ENCODE measurements at places on chromosomes 6 and 20. TPM values are rescaled to one million over a fixed set of nuclear protein-coding genes. Genes with fewer than 3 reads are reported as not detected.
A peak's percentile ranks its signal among the peaks of the same experiment; 100 is the strongest.

DNA sequence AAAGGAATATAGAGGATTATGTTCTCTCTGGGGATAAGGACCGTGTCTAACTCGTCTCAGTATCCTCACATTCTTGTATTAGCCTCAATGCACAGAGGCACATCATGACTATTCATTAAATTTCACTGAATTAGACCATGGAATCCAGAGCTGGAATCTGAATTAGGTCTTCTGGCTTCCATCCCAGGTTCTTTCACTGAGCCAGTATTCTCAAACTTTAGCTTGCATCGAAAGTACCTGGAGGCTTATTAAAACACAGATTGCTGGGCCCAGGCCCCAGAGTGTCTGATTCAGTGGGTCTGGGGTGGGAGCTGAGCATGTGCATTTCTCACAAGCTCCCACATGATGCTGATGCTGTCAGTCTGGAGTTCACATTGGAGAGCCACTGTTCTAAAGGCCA, 142.0 kb downstream of the UST start:
- H3K27ac ChIP-seq: peak overlapping the region; percentile 17
- DNase-seq: peak; percentile 31
- no peaks in the 10 kb centered on the region for H3K27me3 ChIP-seq
- H3K4me3 ChIP-seq: no peak overlapping the region
- no peaks in the 10 kb centered on the region for H3K36me3 ChIP-seq

GRCh38 chr6:34067814-34068213, 78.1 kb downstream of the GRM4 start:
- DNase-seq: no peak
- H3K27ac ChIP-seq: no peak overlapping the region
- peaks cover 7% of the 10 kb centered on the region for H3K4me1 ChIP-seq

GRCh38 chr6:162260027-162260426, 467.5 kb downstream of the PRKN start:
- no peak overlapping the region for H3K4me3 ChIP-seq
- H3K27me3 ChIP-seq: no peaks in the 10 kb centered on the region
- H3K36me3 ChIP-seq: no peaks in the 10 kb centered on the region
- H3K4me1 ChIP-seq: no peaks in the 10 kb centered on the region
- DNase-seq: no peak

GRCh38 chr6:96934087-96934486, 9.6 kb downstream of the KLHL32 start:
- H3K27ac ChIP-seq: no peak overlapping the region
- no peak overlapping the region for H3K4me3 ChIP-seq
- H3K4me1 ChIP-seq: peaks cover 8% of the 10 kb centered on the region
- DNase-seq: no peak

MTHFD1L gene
- total RNA-seq: 2.5 TPM

GRCh38 chr6:101396548-101397173, 3.2 kb downstream of the GRIK2 start:
- H3K36me3 ChIP-seq: no peaks in the 10 kb centered on the region
- DNase-seq: no peak
- H3K27me3 ChIP-seq: peaks cover 24% of the 10 kb centered on the region
- H3K4me3 ChIP-seq: no peak overlapping the region
- H3K4me1 ChIP-seq: peaks cover 25% of the 10 kb centered on the region

- H3K27me3 ChIP-seq: no peaks in the 10 kb centered on the region
- H3K27ac ChIP-seq: no peak overlapping the region
- no peaks in the 10 kb centered on the region for H3K36me3 ChIP-seq
- DNase-seq: no peak
- H3K4me1 ChIP-seq: peaks cover 5% of the 10 kb centered on the region
Observed at GRCh38 chr6:28485482-28485881, 30.1 kb downstream of the GPX6 start.

RNF182 gene
- total RNA-seq: not detected

GRCh38 chr6:23111984-23112383, 542.6 kb downstream of the HDGFL1 start:
- no peak for DNase-seq
- H3K27ac ChIP-seq: no peak overlapping the region
- H3K36me3 ChIP-seq: no peaks in the 10 kb centered on the region
- no peak overlapping the region for H3K4me3 ChIP-seq
- H3K4me1 ChIP-seq: no peaks in the 10 kb centered on the region

DNA sequence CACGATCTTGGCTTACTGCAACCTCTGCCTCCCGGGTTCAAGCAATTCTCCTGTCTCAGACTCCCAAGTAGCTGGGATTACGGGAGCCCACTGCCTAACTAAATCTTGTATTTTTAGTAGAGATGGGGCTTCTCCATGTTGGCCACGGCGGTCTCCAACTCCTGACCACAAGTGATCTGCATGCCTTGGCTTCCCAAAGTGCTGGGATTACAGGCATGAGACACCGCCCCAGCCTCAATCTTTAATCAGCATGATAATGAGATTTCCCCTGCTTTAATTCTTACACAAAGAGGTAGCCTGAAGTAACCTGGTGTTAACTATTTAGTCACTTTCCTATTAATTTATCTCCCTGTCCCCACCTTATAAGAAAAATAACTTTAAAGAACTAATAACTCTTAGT, 31.3 kb upstream of the TRDN start:
- H3K27ac ChIP-seq: no peak overlapping the region
- no peak overlapping the region for H3K4me3 ChIP-seq
- no peaks in the 10 kb centered on the region for H3K4me1 ChIP-seq
- DNase-seq: no peak

SPATS1 gene
- total RNA-seq: not detected

GRCh38 chr6:41492261-41492891, 53.8 kb upstream of the FOXP4 start:
- DNase-seq: no peak
- no peak overlapping the region for H3K4me3 ChIP-seq
- no peaks in the 10 kb centered on the region for H3K27me3 ChIP-seq
- no peaks in the 10 kb centered on the region for H3K36me3 ChIP-seq
- no peaks in the 10 kb centered on the region for H3K4me1 ChIP-seq

- no peak overlapping the region for H3K27ac ChIP-seq
- no peak for DNase-seq
- no peaks in the 10 kb centered on the region for H3K27me3 ChIP-seq
- no peaks in the 10 kb centered on the region for H3K4me1 ChIP-seq
- no peak overlapping the region for H3K4me3 ChIP-seq
- no peaks in the 10 kb centered on the region for H3K36me3 ChIP-seq
Observed at GRCh38 chr6:1738558-1739081, 128.9 kb downstream of the FOXC1 start.

- no peak overlapping the region for H3K27ac ChIP-seq
- H3K27me3 ChIP-seq: no peaks in the 10 kb centered on the region
- H3K4me1 ChIP-seq: peaks cover 40% of the 10 kb centered on the region
- no peak for DNase-seq
Observed at GRCh38 chr20:64065974-64066343, 3.0 kb downstream of the TCEA2 start.

- no peaks in the 10 kb centered on the region for H3K4me1 ChIP-seq
- DNase-seq: no peak
- no peak overlapping the region for H3K4me3 ChIP-seq
- no peaks in the 10 kb centered on the region for H3K36me3 ChIP-seq
Observed at GRCh38 chr6:3899970-3900439, 50.8 kb downstream of the FAM50B start.

BCLAF1 gene
- total RNA-seq: 90.1 TPM

GRCh38 chr6:37547564-37548061, 47.9 kb upstream of the CCDC167 start:
- DNase-seq: no peak
- H3K27me3 ChIP-seq: no peaks in the 10 kb centered on the region
- no peak overlapping the region for H3K4me3 ChIP-seq
- H3K4me1 ChIP-seq: peaks cover 7% of the 10 kb centered on the region
- H3K36me3 ChIP-seq: no peaks in the 10 kb centered on the region

DNA sequence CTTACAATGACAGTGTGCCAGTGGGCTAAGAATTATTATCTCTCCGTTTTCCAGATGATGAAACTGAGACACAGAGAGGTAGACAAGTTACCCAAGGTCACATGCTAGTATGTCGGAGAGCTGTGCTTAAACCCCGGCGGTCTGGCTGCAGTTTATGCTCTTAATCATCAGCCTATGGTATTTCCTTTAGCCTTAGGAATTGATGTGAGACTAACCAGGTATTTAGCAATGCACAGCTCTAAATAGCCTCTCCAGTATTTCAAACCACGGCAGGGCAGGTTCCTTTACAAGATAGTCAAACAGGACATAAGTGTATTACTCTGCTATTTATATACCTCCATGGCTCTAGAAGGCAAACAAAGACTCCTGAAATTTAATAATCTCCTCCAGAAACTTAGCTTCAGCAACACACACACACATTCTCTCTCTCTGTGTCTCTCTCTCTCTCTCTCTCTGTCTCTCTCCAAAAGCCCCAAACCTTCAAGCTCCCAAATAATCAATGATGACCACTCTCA, 142.0 kb upstream of the ZNF217 start:
- no peak overlapping the region for H3K4me3 ChIP-seq
- H3K4me1 ChIP-seq: peaks cover 3% of the 10 kb centered on the region
- H3K27me3 ChIP-seq: no peaks in the 10 kb centered on the region
- no peak overlapping the region for H3K27ac ChIP-seq

DNA sequence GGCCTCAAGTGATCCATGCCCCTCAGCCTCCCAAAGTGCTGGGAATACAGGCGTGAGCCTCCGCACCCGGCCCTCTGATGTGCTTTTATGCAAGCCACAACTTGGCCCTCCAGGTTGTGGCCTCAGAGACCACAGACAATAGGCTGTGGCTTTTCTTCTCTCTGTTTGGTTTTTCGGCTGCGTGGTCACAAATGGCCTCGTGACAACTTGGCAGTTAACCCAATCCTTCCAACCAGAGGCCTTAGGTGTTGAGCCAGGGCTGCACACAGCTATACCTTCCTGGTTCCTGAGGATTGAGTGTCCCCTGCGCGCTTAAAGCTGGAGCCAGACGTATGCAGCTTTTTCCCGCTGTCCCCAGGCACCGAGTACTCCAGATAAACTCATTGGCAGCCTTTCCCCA, 6.3 kb upstream of the TGM3 start:
- no peak overlapping the region for H3K4me3 ChIP-seq
- H3K36me3 ChIP-seq: no peaks in the 10 kb centered on the region
- no peaks in the 10 kb centered on the region for H3K4me1 ChIP-seq

DNA sequence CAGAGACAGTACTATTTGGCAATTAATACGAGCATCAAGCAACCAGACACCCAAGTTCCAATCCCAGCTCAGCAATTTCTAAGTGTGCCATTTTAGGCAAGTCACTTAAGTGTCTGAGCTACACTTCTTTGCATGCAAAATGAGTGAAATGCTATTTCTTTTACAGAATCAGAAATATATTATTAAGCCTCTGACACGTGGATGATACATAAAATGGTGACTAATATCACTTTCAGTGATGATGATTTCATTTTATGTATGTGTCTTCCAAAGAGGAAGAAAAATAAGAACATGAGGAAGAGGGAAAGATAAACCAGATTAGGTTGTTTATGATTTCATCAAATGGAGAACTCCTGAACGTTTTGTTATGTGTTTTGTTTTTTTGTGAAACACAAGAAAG, 158.6 kb downstream of the TSHZ2 start:
- no peak for DNase-seq
- H3K4me1 ChIP-seq: no peaks in the 10 kb centered on the region
- no peaks in the 10 kb centered on the region for H3K36me3 ChIP-seq
- no peaks in the 10 kb centered on the region for H3K27me3 ChIP-seq
- no peak overlapping the region for H3K27ac ChIP-seq
- no peak overlapping the region for H3K4me3 ChIP-seq

DNA sequence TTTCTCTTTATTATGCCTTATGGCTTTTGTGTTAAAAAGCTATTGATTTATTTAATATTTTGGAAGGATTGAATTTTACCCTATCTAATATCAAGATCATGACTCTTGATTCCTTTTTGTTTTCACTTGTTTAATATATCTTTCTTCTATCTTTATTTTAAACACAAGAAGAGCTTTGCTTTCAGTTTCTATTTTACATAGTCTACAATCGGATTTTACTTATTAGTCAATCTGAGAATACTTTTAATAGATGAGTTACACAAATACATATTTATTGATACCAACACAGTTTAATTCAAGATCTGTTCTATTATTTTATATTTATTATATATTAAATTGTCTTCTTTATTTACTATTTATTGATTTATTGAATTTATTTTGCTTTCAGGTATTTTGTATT, 218.8 kb downstream of the ESR1 start:
- H3K4me3 ChIP-seq: no peak overlapping the region

- H3K36me3 ChIP-seq: peaks cover 6% of the 10 kb centered on the region
- no peaks in the 10 kb centered on the region for H3K27me3 ChIP-seq
- no peak for DNase-seq
- H3K4me3 ChIP-seq: peak overlapping the region; percentile 79
- peak overlapping the region; percentile 96 for H3K27ac ChIP-seq
Observed at GRCh38 chr20:45835825-45836224, 2.2 kb downstream of the SNX21 start.

DNA sequence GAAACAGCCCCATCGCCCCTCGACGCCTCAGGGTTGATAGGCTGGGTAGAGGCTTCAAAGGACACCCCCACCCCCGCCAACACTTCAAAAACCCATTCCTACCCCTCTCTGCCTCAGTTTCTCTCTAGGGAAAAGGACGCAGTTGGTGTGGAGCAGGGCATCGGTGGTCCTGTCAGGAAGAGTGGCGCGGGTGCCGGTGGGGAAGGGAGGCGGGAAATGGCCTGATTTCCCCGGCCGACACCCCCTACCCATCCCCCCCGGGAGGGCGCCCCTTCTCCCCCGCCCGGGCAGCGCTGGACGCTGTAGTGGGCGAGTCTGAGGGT, 367 bp downstream of the NRSN2 start:
- H3K27ac ChIP-seq: peak overlapping the region; percentile 96
- H3K36me3 ChIP-seq: peaks cover 16% of the 10 kb centered on the region
- peak overlapping the region; percentile 74 for H3K4me3 ChIP-seq
- H3K27me3 ChIP-seq: no peaks in the 10 kb centered on the region

EFCAB8 gene
- 0.92 TPM for total RNA-seq

ZNF311 gene
- total RNA-seq: 0.65 TPM

TUBB gene
- total RNA-seq: 208 TPM

All from esophagus muscularis mucosa (tissue), 4 donors.